Effector memory CD8-positive, alpha-beta T cell (primary cell): ENCODE measurements at places on chromosomes 5 and 9.

GRCh38 chr9:97502984-97503861, 1.8 kb downstream of the TMOD1 start:
- H3K4me1 ChIP-seq: peaks cover 10% of the 10 kb centered on the region
- H3K27me3 ChIP-seq: peaks cover 11% of the 10 kb centered on the region
- H3K36me3 ChIP-seq: no peaks in the 10 kb centered on the region
- no peak for DNase-seq

GRCh38 chr5:4868140-4868735, 271.9 kb upstream of the ADAMTS16 start:
- H3K27me3 ChIP-seq: no peaks in the 10 kb centered on the region
- H3K4me3 ChIP-seq: no peak overlapping the region
- no peak for DNase-seq

GRCh38 chr9:133472753-133473378, 6.0 kb downstream of the SLC2A6 start:
- peak overlapping the region; percentile 23 for H3K27ac ChIP-seq
- DNase-seq: no peak
- H3K27me3 ChIP-seq: no peaks in the 10 kb centered on the region
- no peaks in the 10 kb centered on the region for H3K36me3 ChIP-seq

GRCh38 chr9:109244179-109245132, 76.4 kb downstream of the EPB41L4B start:
- no peak overlapping the region for H3K4me3 ChIP-seq
- peaks cover 35% of the 10 kb centered on the region for H3K27me3 ChIP-seq
- no peak overlapping the region for H3K27ac ChIP-seq
- H3K4me1 ChIP-seq: no peaks in the 10 kb centered on the region
- H3K36me3 ChIP-seq: peaks cover 5% of the 10 kb centered on the region

DNA sequence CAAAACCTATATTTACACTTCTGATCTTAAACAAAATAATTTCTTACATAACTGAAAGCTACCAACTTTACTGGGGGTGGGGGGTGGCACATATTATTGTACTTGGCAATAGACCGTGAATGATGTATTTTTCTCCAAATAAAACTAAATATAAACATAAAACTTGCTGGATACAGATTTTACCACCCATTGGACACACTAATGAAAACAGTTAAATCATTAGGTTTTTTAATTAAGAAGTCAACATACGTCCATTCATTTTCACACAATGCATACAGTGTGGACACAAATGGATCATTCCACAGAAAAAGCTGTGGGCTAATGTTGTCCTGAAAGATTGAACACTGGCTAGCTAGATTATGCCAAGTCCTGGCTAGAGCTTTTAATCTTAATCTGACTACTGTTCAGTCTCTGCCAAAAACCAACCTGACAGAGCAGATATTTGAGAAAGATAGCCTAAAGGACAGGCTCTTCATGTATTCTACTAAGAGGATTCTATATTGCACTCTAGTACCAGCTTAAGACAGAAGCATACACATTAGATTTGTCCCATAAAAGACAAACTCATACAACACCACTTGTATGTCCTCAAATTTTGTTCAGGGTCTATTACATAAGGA, 118.1 kb downstream of the SIL1 start:
- H3K27ac ChIP-seq: no peak overlapping the region
- no peaks in the 10 kb centered on the region for H3K27me3 ChIP-seq
- no peaks in the 10 kb centered on the region for H3K36me3 ChIP-seq
- H3K4me3 ChIP-seq: no peak overlapping the region

GRCh38 chr9:12060811-12061210, 632.4 kb upstream of the TYRP1 start:
- no peaks in the 10 kb centered on the region for H3K4me1 ChIP-seq
- no peaks in the 10 kb centered on the region for H3K36me3 ChIP-seq
- H3K27ac ChIP-seq: no peak overlapping the region
- no peak for DNase-seq
- no peak overlapping the region for H3K4me3 ChIP-seq

DNA sequence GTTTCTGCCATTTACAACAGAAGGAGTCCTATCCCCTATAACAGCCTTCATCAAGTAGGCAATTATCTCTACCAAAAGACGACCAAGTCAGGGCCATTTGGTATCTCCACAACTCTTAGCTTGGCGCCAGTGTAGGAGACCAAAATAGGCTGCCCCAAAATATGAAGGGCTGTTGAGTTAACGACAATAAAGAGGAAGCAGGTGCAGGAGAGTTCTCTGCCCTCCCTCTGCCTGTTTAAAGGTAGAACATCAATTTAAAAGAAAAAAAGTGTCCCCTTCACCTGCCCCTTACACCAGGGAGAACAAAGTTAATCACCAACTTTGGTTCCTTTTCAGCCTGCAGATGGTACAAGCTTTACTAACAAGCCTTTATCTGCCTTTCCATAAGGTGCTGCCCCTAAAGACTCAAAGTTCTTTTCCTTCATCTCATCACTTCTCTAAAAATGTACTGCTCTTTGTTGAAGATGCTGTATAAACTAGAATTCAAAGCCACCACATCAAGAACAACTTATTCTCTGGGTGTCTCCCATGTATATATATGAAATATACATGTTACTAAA, 33.3 kb downstream of the PPP1R2B start:
- H3K27me3 ChIP-seq: peaks cover 8% of the 10 kb centered on the region
- peaks cover under 1% of the 10 kb centered on the region for H3K36me3 ChIP-seq
- H3K4me3 ChIP-seq: no peak overlapping the region
- DNase-seq: no peak
- no peaks in the 10 kb centered on the region for H3K4me1 ChIP-seq

- no peak overlapping the region for H3K4me3 ChIP-seq
- H3K27ac ChIP-seq: no peak overlapping the region
- peaks cover under 1% of the 10 kb centered on the region for H3K27me3 ChIP-seq
- H3K4me1 ChIP-seq: no peaks in the 10 kb centered on the region
These were observed 178.5 kb upstream of the EGFLAM start for GRCh38 chr5:38079620-38080402.

DNA sequence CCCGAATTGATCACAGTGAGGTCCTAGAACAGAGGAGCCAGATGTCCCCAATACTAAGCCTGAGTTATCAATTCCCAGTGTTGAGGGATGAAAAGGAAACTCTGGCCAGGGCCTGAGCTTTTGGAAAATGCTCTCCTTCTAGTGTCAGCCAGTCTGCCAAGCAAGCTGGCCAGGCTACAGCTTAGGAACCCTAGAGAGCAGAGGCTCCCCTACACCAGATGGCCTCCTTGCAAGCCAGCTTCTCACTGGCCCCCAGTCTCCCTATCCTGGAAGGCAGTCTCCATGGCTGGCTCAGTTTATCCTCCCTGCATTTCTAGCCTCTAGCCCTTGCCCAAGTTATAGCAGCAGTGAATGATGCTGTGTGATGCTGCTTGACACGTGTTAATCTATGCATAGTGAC, 204.7 kb upstream of the WWC1 start:
- no peaks in the 10 kb centered on the region for H3K36me3 ChIP-seq
- H3K4me3 ChIP-seq: no peak overlapping the region
- no peaks in the 10 kb centered on the region for H3K27me3 ChIP-seq
